ENCODE measurements at places on chromosomes 7 and 10.

DNA sequence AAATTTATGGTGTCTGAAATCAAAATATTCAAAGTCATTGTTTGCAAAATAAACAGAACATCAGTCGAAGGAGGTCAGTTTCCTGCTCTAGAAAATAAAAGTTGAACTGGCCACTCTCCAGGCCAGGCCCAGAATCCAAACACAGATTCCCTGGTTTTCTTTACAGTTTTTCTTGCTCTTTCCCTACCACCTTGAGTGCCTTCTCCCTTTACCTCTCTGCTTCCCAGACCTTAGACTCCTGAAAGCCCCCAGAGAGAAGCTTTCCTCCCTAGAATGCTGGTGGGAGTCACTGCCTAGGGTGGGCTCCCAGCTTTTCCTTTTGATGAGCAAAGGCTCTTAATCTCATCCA, 6.1 kb downstream of the DNTT start:
- DNase-seq = no peak

DNA sequence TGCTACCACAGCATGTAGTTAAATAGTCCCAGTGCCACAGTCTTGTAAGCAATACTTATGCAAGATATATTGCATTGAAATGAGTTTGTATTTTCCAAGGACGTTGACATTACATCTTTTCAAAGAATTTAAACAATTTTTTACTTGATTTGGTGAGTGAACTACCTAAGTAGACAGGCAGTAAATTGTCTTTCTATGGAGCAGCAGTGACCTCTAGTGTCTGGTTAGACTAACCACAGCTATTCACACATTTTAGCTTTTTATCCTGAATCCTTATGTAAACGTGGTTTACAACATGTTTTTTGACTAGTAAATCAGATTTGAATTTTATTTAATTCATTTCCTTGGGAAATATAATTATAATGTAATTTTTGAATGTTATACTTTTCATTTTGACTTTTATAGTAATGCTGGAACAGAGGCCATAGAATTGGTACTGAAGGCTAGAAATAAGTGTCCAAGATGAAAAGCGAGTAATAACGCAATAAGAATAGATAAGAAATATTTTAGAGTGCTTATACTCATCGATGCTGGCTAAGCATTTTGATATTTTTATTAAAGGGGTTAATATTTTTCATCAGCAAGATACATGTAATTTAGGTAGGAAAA, 5.6 kb downstream of the LRRTM3 start:
- no peak for DNase-seq

DNA sequence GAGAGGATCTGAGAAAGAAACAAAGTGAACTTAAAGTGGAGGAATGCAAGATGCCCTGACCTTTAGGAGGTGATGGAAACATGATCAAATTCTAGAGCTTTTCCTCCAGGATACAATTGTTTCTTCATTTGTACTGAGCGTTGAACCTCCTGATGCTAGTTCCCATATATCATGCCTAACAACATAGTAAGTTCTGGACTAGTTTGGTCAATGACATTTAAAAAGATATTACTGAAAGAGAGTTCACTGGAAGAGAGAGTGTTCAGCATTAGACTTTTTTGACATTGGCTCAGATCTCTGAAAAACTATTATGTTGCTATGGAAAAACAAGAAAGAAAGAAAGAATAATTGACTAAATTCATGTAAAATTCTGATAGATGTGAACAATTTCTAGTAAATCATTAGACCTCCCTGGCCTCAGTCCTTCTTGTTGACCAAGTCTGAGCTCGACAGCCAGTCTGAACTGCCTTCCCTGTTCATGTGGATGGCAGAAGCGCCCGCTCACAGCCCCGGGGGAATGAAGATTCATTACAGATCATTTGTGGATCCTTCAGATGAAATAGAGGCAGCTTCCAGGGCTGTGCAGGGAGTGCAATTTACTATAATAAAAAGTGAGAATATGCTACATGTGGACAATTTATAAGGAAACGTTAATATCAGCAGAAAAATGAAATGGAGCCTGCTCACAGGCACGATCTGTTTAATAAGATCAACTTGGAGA, 442.1 kb downstream of the GRID1 start:
- DNase-seq = no peak

- no peak for DNase-seq
Measured at GRCh38 chr7:22307816-22308215, 49.1 kb downstream of the RAPGEF5 start.

GRCh38 chr7:97845622-97846203, 26.5 kb downstream of the ASNS start:
- DNase-seq = no peak

GRCh38 chr10:114987995-114988394, 50.0 kb downstream of the TRUB1 start:
- DNase-seq = no peak

GRCh38 chr10:69866246-69866687, 64.6 kb downstream of the COL13A1 start:
- DNase-seq = no peak

DNA sequence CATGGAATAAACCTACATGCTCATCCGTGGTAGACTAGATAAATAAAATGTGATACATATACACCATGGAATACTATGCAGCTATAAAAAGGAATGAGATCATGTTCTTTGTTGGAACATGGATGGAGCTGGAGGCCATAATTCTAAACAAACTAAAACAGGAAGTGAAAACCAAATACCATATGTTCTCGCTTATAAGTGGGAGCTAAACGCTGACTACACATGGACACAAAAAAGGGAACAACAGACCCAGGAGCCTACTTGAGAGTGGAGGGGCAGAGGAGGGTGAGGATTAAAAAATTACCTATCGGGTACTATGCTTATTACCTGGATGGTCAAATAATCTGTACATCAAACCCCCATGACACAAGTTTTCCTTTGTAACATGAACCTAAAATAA, 68.7 kb upstream of the SEC61G start:
- no peak for DNase-seq

Measured in nucleus accumbens (tissue), 56 donors.